ENCODE measurements at places on chromosomes 4 and X. TPM values are rescaled to one million over a fixed set of nuclear protein-coding genes. Genes with fewer than 3 reads are reported as not detected.

The MGARP gene
- 12.6 TPM for total RNA-seq

The CENPI gene
- 5.3 TPM for total RNA-seq

The ATOH1 gene
- not detected for total RNA-seq

The GRK4 gene
- 6.0 TPM for total RNA-seq

The OCIAD2 gene
- total RNA-seq, result 12.8 TPM

The MAGEA2B gene
- total RNA-seq, result not detected

The DIPK2B gene
- total RNA-seq, result 0.15 TPM

The TCEAL6 gene
- not detected for total RNA-seq

The PPEF2 gene
- not detected for total RNA-seq

The NLRP2B gene
- total RNA-seq, result not detected

The ARR3 gene
- total RNA-seq, result not detected

The PLAC1 gene
- 2.2 TPM for total RNA-seq

The TRIM61 gene
- total RNA-seq, result 5.0 TPM

The CFAP47 gene
- not detected for total RNA-seq

The UGT2B10 gene
- not detected for total RNA-seq

The TRIM75 gene
- not detected for total RNA-seq

The AKAP4 gene
- total RNA-seq, result not detected

The PSAPL1 gene
- not detected for total RNA-seq

The SYTL4 gene
- 3.1 TPM for total RNA-seq

The THAP9 gene
- total RNA-seq, result 4.5 TPM

All from smooth muscle cell of trachea (primary cell).